H4 (cell line): ENCODE measurements at places on chromosomes 1 and 21. TPM values are rescaled to one million over a fixed set of nuclear protein-coding genes. Genes with fewer than 3 reads are reported as not detected.

GRCh38 chr1:92881391-92881790, 49.6 kb downstream of the RPL5 start:
- DNase-seq: no peak

- DNase-seq: no peak
Measured at GRCh38 chr1:204274446-204274845, 60.7 kb upstream of the GOLT1A start.

RPE65 gene
- 0.43 and 1.1 TPM in 2 replicates for total RNA-seq

DMBX1 gene
- 0.37 TPM in 2 replicates for total RNA-seq

DNA sequence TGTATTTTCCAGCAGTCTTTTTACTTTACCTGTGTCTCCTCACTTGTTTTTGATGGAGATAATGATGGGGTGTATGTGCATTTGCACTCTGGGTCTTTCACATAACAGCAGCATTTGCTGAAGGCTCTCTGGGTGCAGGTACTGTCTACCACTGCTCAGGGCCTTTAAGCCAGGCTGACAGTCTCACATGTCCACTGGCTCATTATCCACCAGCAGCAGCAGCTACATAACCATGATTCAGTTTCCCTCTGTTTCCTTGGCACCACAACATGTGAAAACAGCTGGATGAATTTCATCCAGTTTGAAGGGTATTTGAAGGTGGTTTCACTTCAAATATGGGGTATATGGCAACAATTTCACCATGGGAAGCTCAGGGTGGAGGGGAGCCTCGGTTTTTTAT, 41.2 kb upstream of the ROR1 start:
- DNase-seq: no peak

DNA sequence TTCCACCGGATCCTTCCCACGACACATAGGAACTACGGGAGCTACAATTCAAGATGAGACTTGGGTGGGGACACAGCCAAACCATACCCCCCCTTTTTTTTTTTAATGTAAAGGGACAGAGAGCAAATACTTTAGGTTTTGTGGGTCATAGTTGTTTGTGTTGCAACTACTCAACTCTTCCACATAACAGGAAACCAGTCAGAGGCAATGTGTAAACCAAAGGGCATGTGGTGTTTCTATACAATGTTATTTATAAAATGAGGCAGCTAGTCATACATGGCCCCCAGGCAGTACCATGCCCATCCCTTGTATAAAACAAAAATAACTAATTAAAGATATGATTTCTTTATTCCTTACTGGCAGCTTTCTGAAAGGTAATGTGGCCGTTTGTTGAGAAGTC, 845.4 kb upstream of the ADAMTS5 start:
- DNase-seq: peak; percentile 23

PCAT6 gene
- 0.33 and 0.47 TPM in 2 replicates for total RNA-seq

KIAA1614 gene
- not detected in 2 replicates for total RNA-seq

GRCh38 chr1:59692591-59692990, 122.2 kb upstream of the HOOK1 start:
- peak; percentile 89 for DNase-seq
